HuH-7 (cell line): ENCODE measurements at places on chromosomes 6 and 20.
A peak's percentile ranks its signal among the peaks of the same experiment; 100 is the strongest.

DNA sequence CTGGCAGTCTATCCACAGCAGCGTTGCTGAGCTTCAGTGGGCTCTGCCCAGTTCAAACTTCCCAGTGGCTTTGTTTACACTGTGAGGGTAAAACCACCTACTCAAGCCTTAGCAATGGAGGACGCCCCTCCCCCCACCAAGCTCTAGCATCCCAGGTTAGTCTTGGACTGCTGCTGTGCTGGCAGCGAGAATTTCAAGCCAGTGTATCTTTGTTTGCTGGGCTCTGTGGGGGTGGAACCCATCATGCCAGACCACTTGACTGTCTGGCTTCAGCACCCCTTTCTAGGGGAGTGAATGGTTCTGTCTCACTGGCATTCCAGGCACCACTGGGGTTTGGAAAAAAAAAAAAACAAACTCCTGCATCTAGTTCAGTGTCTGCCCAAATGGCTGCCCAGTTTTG lies 249.7 kb upstream of the SYNCRIP start:
- DNase-seq: no peak

DNA sequence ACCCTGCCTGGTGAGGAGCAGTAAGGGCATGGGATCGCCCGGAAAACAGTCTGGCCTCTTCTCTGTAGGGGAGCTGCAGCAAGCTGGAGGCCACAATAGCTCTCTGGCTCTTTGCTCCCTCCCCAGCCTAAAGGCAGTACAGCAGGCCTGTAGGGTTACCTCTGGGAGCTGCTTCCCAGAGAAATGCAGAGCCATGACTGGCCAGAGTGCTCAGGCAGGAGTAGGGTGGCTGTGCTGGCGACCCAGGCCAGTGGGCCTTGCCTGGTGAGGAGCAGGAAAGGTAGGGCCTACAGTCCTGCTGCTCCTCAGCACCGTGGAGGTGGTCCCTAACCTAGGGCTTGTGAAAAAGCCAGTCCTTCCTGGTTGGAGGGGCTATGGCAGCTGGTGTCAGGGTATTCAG lies 129.9 kb upstream of the CHD6 start:
- no peak for DNase-seq

- DNase-seq: no peak
Observed at GRCh38 chr6:161532536-161532935, 258.7 kb upstream of the AGPAT4 start.

GRCh38 chr6:149473080-149474052 lies 11.4 kb downstream of the ZC3H12D start:
- peak; percentile 58 for DNase-seq

DNA sequence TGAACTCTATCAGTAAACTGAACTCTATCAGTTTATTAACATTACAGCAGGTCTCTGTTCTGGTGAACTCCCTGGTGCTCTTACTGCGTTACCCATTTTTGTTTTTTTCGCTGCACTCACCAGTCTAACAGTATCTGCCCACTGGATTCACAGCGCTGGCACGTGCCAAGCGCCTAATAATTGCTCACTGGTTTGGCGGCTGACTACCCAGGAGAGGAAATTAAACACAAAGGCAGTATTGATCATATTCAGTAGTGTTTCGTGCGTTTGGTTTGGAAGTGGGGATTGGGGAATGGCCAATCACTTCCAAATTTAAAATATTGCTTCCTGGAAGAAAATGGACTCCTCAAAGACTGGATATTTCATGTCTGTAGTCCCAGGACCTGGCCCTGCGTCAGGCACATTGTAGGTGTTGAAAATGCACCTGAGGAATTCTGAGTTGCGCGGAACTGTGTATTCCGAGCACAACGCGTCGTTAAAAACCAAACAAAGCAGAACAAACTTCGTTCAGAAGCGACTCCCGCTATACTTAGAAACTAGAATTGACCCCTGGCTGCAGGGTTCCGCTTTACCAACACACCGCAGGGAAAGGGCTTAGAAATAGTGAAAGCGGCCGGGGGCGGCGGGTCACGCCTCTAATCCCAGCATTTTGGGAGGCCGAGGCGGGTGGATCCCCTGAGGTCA lies 1.1 kb upstream of the RPS12 start:
- DNase-seq: no peak

- DNase-seq: no peak
Observed at GRCh38 chr6:11767458-11767857, 11.1 kb downstream of the ADTRP start.
